KBM-7 (cell line): ENCODE measurements at places on chromosomes 1 and 21.

DNA sequence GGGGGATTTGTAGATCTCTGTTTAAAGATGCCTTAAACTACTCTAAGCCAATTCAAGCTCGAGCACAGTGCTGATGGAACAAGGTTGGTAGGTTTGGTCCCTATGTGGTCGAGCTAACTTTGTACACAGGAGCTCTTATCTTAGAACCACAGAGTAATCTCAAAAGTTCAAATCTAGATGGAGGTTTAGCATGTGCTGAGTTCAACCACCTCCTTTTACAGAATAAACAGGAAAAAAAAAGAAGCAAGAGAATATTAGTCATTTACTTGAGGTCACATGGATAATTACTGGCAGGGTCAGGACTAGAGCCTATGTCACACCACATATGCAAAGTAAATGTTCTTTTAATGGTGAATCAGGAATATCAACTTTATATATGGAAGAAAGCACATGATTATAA is 86.2 kb downstream of the DTL start:
- no peak for DNase-seq

DNA sequence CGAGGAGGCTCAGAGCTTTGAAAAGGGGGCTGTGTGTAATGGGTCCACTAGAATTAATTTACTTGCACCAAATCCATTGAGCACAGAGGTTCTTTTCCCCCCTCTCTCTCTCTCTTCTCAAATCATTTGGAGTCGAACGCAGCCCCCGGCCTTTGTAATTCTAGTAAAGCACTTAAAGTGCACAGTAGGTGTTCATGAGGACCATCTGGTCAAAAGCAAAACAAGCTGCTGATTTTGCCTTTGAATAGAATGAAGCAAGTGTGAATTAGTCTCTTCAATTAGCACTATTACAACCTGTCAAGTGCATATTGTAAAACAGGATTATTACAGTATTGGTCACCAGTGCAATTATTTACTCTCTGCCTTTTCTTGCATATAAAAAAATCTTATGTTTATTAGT is 259.9 kb downstream of the FAF1 start:
- DNase-seq: no peak

- no peak for DNase-seq
Observed at GRCh38 chr1:193438312-193438711, 251.9 kb upstream of the B3GALT2 start.

DNA sequence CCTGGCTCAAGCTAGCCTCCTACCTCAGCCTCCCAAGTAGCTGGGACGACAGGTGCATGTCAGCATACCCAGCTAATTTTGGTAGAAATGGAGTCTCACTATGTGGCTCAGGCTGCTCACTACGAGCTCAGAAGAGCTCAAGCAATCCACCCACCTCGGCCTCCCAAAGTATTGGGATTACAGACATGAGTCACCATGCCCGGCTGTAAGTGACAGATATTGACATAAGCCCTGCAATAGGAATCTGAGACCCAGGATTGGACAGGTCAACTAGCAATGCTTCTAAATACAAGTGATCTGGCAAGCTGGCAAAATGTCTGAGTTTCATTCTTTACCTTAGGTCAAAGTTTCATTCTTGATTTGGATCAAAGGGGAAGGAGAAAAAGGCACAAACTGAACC is 40.5 kb upstream of the H6PD start:
- no peak for DNase-seq

- DNase-seq: no peak
Observed at GRCh38 chr1:116420417-116421200, 47.6 kb downstream of the ATP1A1 start.

- DNase-seq: no peak
Observed at GRCh38 chr1:1361982-1362423, 3.6 kb upstream of the MXRA8 start.

DNA sequence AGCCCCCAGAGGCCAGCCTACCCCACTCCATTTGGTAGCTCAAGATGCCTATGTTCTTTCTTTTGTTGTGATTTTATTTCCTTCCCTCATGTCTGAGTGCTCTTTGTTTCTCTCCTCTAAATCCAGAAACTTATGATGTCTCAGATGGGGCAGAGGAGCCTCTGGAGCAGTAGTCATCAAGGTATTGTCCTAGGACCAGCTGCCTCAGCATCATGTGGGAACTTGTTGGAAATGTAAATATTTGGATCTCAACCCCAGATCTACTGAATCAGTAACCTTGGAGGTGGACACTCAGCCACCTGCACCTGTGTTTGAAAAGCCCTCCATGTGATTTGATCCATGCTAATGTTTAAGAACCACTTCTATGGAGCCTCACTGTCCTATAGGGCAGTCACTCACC is 593.1 kb upstream of the PLXNA2 start:
- no peak for DNase-seq

DNA sequence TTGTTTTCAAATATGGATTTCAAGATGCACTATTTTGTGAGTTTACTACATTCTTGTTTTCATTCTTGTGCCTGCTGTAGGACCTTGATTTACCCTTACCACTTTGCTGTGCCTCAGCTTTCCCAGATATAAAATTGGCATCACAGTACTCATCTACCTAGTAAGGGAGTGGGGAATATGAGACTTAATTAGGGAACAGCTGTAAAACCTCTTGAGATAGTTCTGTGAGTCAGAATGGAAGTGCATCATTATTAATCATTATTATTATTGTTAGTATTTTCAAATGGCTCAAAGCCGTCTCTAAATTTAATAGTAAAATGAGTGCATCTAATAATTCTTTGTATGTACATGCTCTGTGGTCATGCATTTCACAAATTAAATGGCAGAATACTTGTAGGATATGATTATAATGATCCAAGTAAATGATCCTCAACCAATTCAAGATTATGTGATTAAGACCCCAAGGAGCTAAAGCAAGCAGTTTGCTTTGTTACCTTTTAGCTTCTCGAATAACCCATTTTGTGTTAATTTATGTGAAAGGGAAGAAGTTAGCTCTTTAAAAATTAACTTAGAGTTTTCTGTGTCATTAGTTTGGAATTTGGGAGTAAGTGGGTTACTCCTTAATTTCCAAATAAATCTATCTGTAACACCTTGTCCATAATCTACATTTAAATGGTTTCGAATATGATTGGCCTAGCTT is 155.4 kb downstream of the NFIA start:
- DNase-seq: no peak

GRCh38 chr21:46597031-46597430 is 7.9 kb downstream of the S100B start:
- no peak for DNase-seq

DNA sequence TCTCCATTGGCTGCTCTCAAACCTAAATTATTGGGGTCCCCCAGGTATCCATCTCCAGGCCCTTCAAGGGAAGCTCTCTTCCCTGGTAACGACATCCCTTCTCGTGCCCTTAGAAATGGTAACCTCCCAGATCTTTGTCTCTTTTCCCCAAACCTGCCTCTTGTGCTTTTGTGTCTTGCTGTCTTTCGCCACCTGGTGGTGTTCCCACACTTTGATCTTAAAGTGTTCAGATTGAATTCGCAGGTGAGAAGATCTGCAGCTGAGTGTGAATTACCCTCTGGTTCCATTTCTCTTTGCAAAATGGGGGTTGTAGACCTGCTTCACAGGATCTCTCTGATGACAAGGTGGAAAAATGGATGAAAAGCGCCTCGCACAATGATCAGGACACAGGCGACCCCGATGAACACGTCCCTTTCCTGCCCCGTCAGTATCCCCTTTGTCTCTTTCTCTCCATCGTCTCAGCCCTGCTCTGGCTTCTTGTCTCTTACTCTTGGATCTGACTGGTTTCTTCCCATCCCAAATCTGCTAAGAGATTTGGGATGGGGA is 53.1 kb downstream of the DOP1B start:
- DNase-seq: peak; percentile 69

DNA sequence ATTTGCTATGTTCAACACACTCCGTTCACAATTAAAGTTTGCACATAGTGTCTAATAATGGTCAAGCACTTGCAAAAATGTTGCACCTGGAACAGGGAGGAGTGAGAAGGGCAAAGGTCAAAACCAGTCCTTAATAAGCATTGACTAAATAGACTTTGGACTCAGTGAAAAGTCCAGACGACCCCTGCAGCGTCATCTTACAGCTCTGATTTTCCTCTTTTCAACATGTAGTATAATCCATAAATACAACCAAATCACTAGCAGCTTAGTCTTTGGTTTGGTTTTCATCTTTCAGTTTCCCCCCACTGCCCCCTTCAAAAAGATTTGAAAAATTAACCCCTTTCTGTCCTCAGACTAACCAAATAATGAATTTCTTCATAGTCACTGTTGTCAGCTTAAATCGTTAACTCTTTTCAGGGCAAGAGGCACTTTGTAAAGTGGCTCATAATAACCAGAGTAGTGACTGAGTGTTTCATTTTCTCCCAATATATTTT is 290.3 kb downstream of the PTPRC start:
- no peak for DNase-seq

- no peak for DNase-seq
Observed at GRCh38 chr1:31653717-31654473, 9.2 kb upstream of the PEF1 start.

- DNase-seq: no peak
Observed at GRCh38 chr1:11204396-11205190, 15.4 kb downstream of the ANGPTL7 start.

GRCh38 chr1:43554444-43554992 is 23.8 kb downstream of the PTPRF start:
- peak; percentile 35 for DNase-seq

- DNase-seq: no peak
Observed at GRCh38 chr1:47650205-47650604, 212.4 kb downstream of the FOXD2 start.

DNA sequence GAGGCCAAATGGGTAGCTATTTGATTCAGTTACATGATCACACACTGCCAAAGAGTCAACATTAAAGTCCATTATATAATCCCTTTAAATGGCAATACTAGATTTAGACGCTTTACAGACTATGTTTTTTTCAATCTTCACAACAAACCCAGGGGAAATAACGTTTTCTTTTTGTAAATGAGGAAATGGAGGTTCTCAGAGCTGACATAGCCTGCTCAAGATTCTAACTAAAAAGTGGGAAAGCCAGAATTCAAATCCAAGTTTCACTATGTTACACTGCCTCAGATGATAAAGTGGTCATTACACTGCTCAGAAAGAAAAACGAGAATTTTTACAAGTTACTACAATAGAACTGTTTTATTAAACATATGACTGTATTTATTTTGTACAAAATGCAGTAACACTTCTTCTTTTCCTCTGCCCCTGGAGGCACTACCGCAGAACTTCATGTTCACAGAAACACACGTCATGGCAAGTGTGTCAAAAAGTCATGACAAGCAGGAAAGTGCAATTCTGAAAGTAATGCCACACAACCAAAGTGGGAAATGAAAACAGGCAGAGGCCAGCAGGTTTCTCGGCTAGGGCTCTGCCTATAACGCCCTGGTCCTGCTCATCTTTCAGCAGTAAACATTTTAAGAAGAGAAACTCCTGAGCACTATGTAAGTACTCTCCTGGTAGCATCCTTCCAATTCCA is 19.0 kb downstream of the THEMIS2 start:
- no peak for DNase-seq

DNA sequence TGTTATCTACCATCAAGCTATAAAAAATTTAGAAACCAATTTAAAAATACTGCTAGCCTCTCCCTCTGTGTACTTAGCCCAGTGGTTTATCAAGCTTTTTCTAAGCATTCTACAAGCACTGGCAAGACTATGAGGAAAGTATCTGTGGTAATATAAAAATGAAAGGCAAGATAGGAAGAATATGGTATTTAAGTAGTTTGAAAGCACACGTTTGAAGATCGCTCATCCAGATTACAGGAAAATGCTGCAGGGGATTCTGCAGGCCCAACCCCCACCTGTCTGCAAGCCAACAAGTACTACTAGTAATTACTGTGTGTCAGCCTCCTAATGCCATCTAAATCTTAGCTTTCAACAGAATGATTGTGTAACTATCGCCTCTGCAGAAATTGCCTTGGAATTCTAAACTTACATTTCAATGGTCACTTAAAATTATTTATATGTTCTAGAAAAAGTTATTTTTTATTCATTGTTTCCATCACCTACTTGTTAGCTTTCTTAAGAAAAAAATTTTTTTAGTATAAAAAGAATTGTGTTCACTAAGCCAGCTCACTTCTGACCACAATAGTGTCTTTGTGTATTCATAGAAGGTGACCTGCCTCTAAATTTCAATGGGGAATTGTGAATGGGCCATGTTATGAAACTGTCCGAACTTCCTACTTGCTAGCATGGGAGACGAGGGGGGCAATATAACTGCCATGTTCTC is 8.5 kb downstream of the ERRFI1 start:
- no peak for DNase-seq

GRCh38 chr1:226864311-226864710 is 6.1 kb upstream of the PSEN2 start:
- no peak for DNase-seq

GRCh38 chr1:241352401-241352800 is 4.6 kb downstream of the RGS7 start:
- DNase-seq: no peak

- DNase-seq: peak; percentile 63
Observed at GRCh38 chr1:201016211-201016651, 7.3 kb downstream of the KIF21B start.

DNA sequence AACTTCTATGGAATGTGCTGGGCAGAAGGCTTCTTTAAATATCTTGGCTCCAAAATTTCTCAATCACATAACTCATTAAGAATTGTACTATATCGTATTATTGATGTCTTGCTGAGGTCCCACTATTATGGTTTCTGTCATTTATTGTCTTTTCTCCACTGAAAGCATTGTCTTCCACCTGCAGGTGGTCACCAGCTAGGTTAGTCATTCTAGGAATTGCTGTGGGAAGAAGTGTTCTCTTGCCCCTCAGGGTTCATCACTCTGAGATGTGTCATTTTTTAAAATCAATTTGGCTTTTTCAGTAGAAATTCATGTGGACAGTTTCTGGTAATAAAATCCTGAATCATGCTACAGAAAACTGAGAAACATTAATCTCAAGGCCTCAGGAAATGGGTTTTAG is 66.1 kb downstream of the NCAM2 start:
- no peak for DNase-seq

GRCh38 chr1:206634365-206635079 is 814 bp upstream of the DYRK3 start:
- DNase-seq: peak; percentile 74

- no peak for DNase-seq
Observed at GRCh38 chr1:201226859-201227488, 36.4 kb downstream of the IGFN1 start.

DNA sequence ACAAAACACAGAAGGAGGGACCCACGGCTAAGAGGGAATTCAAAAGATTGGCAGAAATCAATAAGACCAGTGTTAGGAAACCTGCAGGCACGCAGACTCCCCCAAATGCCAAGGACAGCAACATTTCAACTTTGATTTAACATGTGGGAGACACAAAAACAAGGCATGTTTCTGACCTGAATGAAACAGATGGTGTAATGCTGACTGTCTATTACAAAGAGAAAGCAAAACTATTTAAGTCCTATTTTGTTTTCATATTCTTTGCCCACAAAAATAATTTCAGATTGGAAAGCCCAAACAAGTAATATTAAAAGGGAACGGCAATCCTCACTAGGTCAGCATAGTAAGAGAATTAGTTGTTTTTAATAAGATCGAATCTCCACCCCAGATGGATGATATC is 107.9 kb downstream of the S1PR1 start:
- no peak for DNase-seq

- DNase-seq: peak; percentile 75
Observed at GRCh38 chr1:156591432-156592157, at the start of gene NAXE. Gene NAXE (plus strand): TSS chr1:156591776. CDS start chr1:156591805, 29 bp downstream.

- no peak for DNase-seq
Observed at GRCh38 chr1:32250893-32251716, at the start of gene LCK. Gene LCK (plus strand): TSS chr1:32251265. CDS start chr1:32274330, 23,065 bp downstream.
